ENCODE measurements at places on chromosomes 3 and 15.

GRCh38 chr15:64232400-64232799, 69.6 kb upstream of the PPIB start:
- no peak for DNase-seq

GRCh38 chr3:185250247-185250646, 3.6 kb downstream of the EHHADH start:
- no peak for DNase-seq

- no peak for DNase-seq
These were observed 9.1 kb downstream of the PLXND1 start for GRCh38 chr3:129597087-129597999.

DNA sequence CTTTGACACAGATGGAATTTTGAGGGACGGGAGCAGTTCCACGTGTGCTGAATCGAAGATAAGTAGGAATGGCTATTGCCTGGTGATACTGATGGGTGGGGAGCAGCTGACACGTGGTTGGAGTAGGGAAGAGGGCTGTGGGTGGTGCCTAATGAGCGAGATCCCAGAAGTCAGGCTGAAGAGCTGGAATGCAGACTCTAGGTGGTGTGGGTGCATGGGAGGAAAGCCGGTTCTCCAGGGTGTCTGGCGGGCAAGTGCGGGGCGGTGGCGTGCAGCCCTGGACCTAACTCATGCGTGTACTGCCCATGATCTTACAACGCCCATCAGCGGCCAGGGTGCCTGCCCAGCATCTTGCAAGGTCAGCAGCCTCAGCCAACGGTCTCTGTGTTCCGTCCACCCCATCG, 63.1 kb downstream of the ARNT2 start:
- no peak for DNase-seq

- no peak for DNase-seq
These were observed 289.7 kb downstream of the RPLP1 start for GRCh38 chr15:69742361-69742760.

- peak; percentile 7 for DNase-seq
These were observed 135.3 kb downstream of the FMN1 start for GRCh38 chr15:33059184-33059583.

DNA sequence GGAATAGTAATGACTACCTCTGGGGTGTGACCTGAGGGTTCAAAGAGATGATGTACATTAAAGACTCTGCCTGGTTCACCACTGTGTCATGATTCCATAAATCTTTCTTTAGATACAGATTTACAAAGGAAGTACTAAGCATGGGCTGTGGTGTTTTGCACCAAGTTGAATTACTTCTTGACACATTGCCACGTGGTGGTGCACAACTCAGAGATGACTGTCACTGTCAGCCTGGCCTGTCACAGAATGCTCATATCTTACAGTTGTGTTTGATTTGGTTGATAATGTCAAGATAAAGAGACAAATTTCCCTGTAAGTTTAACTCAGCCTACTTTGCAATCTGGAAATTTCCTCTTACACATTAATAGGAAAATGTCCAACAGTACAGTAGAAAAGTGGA, 3.2 kb downstream of the CTDSPL start:
- DNase-seq, result no peak

DNA sequence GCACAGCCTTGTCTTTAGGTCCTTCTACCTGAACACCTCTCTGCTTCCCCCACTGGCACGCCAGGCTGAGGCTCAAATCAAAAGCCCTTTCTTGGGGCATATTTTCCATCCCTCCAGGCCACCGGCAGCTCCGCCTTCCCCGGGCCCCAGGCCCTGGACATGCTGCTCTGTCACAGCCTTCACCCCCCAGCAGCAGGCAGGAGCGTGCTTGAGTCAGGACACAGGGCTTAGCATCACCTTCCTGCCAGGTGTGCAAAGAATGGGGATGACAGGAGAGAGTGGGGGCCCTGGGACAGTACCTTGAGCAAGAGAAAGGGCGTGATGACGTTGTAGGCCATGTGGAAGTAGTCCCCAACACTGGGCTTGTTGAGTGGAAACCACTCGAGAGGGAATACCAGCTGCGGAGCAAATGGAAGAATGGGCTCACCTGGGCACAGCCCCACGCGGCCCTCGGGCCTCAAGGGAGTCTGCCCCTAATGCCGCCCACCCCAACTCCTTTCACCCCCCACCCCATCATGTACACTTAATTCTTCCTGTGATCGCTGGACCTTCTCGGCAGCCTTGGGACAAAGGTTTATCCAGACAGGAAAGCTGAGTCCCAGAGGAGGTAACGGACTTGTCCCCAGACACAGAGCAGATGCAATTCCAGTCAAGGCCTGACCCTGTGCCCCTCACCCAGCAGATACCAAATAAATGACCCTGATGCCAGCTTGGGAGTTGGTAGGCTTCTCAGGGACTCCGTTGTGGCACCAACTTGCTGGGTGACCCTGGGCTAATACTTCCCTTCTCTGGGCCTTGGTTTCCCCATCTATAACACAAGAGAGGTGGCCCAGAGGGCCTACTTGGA, 9.1 kb upstream of the CALML4 start:
- DNase-seq, result no peak

DNA sequence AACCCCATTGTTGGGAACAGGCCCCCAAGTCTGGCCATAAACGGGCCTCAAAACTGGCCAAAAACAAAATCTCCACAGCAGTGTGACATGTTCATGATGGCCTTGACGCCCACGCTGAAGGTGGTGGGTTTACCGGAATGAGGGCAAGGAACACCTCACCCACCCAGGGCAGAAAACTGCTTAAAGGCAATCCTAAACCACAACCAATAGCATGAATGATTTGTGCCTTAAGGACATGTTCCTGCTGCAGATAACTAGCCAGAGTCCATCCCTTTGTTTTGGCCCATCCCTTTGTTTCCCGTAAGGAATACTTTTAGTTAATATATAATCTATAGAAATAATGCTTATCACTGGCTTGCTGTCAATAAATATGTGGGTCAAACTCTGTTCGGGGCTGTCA, 47.7 kb downstream of the KLHDC8B start:
- no peak for DNase-seq

DNA sequence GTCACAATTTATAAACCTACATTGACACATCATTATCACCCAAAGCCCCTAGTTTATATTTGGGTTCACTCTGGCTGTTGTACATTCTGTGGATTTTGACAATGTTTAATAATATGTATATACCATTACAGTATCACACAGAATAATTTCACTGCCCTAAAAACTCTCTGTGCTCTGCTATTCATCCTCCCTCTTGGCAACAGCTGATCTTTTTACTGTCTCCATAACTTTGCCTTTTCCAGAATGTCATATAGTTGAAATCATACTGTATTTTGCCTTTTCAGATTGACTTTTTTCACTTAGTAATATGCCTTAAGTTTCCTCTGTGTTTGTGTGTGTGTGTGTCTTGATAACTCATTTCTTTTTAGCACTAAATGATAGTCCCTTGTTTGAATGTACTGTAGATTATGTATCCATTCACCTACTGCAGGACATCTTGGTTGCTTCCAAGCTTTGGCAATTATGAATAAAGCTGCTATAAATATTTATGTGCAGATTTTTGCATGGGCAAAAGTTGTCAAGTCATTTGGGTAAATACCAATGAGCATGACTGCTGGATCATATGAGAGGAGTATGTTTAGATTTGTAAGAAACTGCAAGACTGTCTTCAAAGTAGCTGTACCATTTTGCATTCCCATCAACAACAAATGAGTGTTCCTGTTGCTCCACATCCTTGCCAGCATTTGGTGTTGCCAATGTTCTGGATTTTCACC, 9.5 kb downstream of the PARP15 start:
- DNase-seq, result no peak

GRCh38 chr15:81256916-81257315, 60.2 kb downstream of the IL16 start:
- peak; percentile 41 for DNase-seq

DNA sequence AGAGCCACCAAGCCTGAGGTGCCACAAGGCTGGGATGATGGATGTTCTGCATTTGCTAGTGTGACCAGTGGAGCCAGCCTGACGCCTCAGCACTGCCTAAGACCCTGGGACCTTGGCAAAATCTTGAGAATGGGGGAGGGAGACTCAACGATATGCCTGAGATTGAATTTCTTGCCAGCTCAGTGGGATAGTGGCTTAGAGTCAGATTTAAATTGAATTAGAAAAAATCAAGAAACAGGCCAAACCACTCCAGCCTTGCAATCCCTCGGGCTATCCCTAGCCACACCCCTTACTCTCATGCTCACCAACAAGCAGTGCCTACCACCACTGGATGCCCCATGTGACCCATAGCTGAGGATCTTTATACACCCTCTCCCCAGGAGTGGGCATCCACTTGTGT, 18.7 kb upstream of the PDE8A start:
- DNase-seq, result no peak

- DNase-seq, result no peak
These were observed 158.1 kb upstream of the CTDSPL start for GRCh38 chr3:37703626-37704025.

- no peak for DNase-seq
These were observed 8.5 kb downstream of the PPCDC start for GRCh38 chr15:75031848-75032247.

DNA sequence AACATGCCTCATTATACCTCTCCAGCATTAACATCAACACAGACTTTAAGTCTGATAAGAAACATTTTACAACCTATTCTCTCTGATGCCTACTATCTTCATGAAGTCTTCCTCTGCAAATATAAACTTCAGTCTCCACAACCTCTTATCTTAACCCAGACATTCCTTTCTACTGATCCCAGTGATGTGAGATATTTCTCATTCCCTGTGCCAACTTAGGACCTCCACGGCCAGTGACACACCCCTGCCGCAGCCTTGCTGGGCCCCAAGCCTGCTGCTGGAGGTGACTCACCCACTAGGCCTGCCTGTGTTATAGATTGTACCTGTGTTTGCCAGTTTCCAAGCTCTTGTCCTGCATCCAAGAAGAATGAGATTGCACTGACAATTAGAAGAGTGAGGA, 734.5 kb upstream of the CADM2 start:
- no peak for DNase-seq

GRCh38 chr3:124652009-124652408, 78.2 kb upstream of the UMPS start:
- no peak for DNase-seq

DNA sequence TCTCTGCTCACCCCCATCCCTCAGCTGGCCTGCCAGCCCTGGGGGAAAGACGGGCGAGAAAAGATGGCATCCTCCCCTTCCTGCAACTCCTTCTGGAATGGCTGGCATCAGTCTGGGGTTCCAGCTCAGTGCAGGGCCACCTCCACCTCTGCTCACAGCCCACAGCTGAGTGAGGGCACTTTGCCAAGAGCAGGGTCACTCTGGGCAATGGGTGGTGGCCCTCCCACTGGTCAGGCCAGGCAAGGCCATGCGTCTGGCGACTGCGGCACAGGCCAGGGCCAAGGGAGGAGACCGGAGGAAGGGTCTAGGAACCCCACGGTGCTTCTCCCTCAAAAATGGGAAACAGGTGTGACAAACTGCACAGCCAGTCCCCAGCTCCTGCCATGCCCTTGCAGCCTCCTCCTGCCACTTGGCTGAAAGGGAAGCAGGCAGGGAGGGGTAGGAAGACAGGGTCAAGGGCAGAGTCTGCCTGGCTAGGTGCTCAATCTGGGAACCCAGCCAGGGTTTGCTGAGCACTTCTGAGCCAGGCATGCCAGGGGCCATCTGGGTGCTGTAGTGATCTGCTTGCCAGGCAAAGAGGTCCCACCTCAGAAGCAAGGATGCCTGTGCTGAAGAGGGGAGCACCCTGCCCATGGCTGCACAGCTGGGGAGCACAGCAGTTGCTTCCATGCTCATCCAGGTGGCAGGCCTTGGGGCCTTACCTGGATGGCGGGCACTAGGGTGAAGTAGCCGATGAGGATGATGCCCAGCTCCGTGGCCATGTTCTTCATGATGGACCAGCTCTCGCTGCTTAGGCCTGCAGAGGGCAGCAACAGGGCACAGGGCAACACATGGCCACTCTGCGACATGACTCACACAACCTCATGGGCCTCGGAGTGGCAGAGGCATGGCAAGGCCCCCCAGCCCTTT, 41.2 kb downstream of the PTPN23 start:
- no peak for DNase-seq

DNA sequence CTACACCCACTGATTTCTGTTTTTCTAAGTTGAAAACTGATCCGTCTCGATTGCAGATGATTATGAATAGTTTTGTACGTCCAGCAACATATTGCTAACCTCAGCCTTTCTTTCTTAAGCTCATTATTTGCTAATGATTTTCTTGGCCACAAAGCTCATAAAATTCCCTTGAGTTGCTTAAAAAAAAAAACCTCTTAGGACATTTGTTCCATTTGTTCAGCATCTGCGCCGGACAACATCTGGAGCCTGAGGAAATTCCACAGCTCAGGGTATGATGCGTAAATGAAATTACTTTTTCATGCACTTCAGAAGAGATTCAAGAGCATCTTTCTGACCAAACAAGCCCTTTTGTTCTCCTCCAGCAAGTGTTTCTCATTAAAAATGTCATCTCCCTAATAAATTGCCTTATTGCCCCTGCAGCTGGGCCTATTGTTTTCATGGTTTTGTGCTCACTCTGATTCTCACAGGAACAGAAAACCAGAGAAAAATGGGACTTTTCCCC, 249.1 kb upstream of the MCTP2 start:
- no peak for DNase-seq

DNA sequence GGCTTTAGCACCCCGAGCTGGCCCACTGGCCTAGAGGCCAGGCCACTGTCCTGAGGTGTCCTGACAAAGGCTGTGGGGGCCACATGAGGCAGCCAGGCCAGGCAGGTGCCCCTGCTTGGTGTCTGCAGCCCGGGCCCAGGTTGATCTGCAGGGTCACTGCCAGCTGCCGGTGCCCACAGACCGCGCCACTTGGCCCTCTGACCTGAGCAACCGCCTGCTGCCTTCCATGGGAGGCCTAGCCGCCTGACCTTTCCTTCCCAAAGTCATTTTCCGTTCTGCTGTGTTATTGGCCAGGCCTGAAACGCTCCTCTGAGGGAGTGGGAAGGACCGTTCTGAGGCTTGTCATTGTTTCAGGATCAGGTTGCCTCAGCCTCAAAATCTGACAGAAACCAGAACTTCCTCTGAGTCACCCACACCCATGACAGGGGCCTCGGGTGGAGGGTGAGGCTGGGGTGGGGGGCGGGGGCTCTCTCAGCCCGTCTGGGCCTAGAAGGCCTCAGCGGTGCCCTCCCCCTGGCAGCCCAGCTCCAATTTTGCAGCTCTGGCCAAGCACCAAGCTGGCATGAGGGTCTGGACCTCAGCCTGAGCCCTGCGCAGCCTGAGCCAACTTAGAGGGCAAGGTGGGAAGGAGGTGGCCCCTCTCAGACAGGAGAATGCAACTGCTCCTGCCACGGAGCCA, 140.7 kb upstream of the MEF2A start:
- peak; percentile 29 for DNase-seq

- DNase-seq, result no peak
These were observed 1.6 kb downstream of the NKTR start for GRCh38 chr3:42601896-42602581.
